Jurkat, Clone E6-1 (cell line): ENCODE measurements at places on chromosomes 3 and 15.

DNA sequence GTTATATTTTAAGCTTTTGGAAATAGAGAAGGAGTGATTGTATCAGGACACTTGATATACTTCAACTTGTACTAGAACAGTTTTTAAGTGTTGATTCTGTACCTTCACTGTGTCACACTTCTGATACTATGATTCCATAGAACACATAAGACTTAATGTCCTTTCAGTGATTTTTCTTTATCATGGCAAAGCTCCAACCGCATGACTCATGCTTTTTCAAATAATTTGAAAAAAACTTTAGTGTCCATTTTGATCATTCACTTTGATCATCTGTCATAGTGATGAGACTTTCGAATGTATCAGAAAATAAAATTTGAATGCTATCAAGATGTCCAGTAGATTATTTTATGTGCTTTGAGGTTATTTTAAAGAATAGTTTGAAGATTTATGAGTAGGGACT, 32.0 kb downstream of the AP4E1 start:
- DNase-seq, result no peak

DNA sequence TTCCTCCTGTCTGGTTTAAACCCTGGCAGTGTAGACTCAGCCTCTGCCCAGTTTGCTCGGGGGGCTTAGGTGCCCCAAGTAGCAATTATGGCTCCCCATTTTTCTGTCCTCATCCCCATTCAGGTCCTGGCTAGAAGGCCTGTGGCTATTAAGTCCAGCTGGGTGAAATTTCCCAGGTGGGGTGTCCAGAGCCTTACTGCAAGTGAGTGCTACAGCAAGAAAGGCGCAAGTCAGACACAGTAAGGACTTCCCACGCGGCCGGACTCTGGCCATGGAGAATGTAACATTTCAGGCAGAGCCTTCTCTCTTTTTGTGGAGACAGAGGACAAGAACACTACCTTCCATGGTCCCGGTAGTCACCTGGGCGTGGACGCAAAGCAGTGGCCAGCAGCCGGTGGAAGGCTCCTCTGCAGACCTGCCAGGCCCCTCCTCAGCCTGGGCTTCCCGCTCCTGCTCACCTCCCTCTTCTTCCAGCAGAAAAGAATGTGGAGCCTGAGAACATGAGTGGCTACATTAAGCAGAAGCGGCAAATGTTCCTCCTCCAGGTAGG, 23.3 kb downstream of the CFAP100 start:
- DNase-seq, result no peak

GRCh38 chr3:5035692-5036391, 56.6 kb downstream of the BHLHE40 start:
- no peak for DNase-seq

DNA sequence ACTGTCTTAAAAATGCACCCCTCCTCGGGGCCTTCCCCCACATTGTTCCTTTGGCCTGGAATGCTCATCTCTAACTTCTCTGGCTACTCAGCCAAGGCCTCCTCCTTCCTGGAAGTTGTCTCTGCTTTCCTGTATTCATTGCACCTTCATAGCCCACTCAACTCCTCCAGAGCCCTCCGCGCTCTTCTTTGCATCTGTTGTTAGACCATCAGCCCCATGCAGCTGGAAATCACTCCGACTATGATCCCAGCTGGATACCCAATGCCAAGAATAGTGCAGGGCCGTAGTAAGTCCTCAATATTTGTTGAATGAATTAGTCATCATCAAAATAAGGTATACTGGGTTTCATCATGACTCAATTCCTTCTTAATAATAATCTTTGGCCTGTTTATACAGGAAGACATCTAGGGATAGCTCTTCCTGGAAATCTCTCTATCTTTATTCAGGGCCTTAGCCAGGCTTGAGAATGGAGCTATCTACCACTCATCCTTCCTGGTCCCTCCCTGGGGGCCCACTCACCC, 112.7 kb downstream of the SYNPR start:
- no peak for DNase-seq

DNA sequence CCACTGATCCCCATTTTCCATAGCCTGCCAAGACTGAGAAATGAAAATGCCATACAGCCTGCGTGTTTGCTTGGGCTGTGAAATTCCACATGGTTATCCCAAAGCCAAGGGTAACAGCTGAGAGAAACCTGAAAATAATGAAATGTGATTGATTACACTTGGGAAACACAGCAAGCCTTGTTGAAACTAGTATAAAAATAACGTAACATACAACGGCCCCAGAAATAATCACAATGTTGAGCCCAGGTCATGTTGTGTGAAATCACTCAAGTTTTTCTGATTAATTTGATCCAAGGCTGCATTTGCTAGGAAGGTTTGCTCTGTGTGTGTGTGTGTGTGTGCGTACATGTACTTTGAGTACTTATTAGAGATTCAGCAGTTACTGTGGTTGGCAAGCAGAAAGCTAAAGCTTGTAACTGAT, 269.0 kb downstream of the OXSM start:
- DNase-seq, result no peak

- no peak for DNase-seq
These were observed 78.1 kb upstream of the PRICKLE2 start for GRCh38 chr3:64303401-64303800.

GRCh38 chr3:38210141-38210757, 44.9 kb downstream of the OXSR1 start:
- no peak for DNase-seq

DNA sequence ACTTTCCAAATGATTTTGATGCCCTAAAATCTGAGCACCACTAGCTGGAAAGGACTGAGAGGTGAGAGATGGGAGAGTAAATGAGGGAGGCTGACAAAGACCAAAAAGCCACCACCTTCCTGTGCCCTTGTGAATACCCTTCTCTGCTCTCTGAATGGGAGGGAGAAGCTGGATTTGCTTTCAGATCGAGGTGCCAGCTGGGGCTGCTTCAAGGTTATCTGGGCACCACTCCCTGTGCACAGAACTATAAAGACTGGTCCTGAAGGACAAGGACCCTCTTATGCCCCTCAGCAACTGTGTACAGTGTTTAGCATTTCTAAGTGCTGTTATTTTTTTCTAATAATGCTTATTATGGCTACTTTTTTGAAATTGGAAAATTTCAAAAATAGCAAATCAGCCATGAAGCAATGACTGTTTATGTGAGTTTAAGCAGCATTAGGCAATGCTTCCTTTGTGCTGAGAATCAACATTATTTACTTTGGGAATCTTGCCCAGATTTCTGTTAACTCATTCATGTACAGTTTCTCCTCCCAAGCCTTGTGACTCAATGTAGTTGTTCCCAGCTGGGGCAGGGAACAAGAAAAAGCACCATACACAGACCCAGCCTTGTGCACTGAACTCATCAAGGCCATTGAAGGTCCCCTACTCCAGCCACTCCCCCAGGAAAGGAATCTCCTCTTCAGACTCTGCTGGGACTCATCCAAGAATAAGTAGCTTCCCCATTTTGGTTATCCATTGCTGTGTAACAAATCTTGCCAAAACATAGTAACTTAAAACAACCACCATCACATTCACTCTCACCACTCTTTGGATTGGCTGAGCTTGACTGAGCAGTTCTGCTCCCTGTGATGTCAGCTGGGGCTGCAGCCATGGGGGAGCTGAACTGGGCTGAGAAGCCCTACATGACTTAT, 37.3 kb upstream of the CDV3 start:
- DNase-seq, result no peak
